Lung (tissue), 17 donors: ENCODE measurements at places on chromosomes 4 and X. TPM values are rescaled to one million over a fixed set of nuclear protein-coding genes. Genes with fewer than 3 reads are reported as not detected.

GRCh38 chr4:38113132-38113531 lies 152.9 kb downstream of the PTTG2 start:
- DNase-seq: no peak

GRCh38 chr4:147524601-147525000 lies 43.7 kb downstream of the EDNRA start:
- peak; percentile 58 for DNase-seq

The UGDH gene
- total RNA-seq: 51.6 TPM

GRCh38 chrX:276581-277201 lies 4.5 kb upstream of the PLCXD1 start:
- DNase-seq: peak; percentile 27

DNA sequence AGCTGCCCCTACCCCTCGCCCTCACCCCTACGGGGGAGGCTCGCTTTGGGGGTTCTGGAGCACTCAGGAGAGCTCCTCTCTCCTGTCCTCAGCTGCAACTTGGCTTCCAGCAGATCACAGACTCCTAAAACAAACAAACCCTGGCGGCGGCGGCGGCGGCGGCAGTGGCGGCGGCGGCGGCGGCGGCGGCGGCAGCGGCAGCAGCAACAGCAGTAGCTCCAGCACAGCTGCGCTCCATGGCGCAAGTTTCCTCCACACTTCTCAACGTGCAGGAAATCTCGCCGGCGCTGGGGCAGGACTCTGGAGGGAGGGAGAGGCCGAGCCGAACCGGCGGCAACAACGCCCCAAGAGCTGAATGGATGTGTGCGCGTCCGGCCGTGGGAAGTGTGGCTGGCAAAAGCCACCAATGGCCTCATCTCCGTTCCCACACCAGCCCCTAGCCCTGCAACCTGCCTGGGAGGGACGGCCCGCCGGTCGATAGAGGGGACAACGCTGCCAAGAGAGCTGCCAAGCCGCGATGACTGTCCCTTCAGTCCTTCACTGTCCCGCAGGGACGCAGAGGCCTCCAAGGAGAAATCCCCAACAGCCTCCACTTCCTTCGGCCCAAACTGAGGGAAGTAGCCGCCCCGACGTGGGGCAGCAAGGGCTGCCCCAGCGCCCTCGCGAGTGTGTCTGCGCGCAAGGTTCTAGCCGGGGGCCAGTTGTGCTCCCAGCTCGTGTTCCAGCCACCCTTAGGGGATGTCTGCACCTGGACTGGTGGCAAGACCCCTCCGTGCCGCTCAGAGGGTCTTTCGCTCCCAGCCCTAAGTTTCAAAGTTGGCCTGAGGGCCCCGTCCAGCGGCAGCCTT lies 775 bp downstream of the SHROOM4 start:
- peak; percentile 63 for DNase-seq

The RASSF6 gene
- 7.6 TPM for total RNA-seq

The MXRA5 gene
- total RNA-seq: 17.0 TPM

The SYTL5 gene
- 0.83 TPM for total RNA-seq

GRCh38 chr4:77022560-77023179 lies 53.1 kb downstream of the CCNI start:
- no peak for DNase-seq

DNA sequence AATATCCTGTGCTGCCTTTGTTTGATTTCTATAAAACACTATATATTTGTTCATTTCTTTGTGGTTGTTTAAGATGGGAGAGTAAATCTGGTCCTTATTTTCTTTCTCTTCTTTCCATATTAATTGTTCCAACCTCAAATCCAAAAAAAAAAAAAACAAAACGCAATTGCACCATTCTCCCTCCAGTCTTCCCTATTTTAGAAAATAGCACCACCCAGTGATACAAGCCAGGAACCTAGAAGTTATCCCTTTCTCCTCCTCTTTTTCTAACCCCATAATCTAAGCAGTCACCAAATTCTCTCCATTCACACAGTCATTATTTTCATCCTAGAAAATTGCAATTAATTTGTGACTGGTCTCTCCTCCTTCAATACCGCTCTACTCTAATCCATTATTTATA lies 107.8 kb downstream of the GABRA3 start:
- no peak for DNase-seq

The PF4V1 gene
- total RNA-seq: not detected

DNA sequence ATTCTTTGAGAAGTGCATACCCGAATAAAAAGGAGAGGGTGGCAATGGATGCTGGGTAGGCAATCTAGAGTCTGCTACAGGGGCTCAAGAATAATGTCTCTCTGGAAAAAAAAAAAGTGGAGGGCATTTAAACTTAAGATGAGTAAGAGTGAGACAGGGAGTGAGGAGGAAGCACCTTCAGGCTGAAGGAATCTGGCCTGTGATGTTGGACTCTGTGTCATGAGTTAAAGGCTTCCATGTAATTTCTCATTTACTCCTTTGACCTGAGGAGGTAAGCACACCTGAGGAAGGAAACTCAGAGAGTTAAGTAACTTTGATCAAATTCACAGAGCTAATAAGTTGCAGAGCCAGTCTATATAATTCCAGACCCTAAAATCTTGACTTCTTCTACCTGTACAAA lies 3.2 kb upstream of the PRKG2 start:
- no peak for DNase-seq

- DNase-seq: no peak
Observed at GRCh38 chr4:173403051-173403450, 4.1 kb upstream of the SCRG1 start.
